Stimulated activated CD8-positive, alpha-beta memory T cell treated with anti-CD3 and anti-CD28 coated beads, Interleukin-4, amount 100 ng/mL, for 4 hours (primary cell): ENCODE measurements at places on chromosomes 5 and 9.

- DNase-seq: no peak
Measured at GRCh38 chr5:169627551-169627950, 9.5 kb upstream of the DOCK2 start.

DNA sequence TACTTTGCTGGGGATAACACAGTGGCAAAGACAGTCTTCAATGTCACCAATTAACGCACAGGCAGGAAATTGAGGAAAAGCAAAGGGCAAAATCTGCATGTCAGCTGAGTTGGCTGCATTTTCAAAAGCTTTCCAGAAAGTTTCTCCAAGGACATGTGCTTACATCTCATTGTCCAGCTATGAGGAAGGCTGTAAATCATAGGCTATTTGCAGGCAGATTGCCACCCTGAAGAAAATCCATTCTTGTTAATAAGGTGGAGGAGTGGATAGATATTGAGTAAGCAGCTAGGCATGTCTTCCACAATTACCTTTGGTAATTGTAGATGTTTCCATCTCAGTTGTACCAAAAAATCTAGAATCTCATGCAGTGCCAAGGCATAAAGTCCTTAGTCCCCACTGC lies 278.0 kb upstream of the NUDT12 start:
- no peak for DNase-seq

- no peak for DNase-seq
Measured at GRCh38 chr9:105389796-105390195, 58.0 kb upstream of the FSD1L start.

- no peak for DNase-seq
Measured at GRCh38 chr5:157130925-157131324, 11.7 kb downstream of the MED7 start.

DNA sequence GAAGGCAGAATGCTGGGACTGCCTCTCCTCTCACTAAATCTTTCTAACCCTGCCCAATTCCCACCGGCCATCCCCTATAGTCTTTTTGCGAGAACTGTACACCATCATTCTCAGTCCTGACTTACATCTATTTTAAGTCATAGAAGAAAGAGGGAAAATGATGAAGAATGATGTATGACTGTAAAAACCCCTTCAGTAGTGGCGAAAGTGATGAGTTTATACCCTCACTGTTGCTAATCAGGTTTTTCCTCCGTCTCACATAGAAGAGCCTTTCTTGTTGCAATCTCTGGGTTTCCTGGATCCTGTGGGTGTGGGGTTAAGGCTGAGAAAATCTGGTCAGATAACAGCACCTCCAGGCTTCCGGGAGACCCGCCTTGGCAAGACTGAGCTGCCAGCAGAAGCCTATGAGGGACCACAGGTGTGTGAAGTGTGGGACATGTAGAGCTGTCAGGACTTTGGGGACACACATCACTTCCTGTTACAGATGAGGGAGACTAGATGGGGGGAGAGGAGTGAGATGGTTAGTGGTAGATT lies 147.1 kb upstream of the SLC12A2 start:
- DNase-seq: no peak

DNA sequence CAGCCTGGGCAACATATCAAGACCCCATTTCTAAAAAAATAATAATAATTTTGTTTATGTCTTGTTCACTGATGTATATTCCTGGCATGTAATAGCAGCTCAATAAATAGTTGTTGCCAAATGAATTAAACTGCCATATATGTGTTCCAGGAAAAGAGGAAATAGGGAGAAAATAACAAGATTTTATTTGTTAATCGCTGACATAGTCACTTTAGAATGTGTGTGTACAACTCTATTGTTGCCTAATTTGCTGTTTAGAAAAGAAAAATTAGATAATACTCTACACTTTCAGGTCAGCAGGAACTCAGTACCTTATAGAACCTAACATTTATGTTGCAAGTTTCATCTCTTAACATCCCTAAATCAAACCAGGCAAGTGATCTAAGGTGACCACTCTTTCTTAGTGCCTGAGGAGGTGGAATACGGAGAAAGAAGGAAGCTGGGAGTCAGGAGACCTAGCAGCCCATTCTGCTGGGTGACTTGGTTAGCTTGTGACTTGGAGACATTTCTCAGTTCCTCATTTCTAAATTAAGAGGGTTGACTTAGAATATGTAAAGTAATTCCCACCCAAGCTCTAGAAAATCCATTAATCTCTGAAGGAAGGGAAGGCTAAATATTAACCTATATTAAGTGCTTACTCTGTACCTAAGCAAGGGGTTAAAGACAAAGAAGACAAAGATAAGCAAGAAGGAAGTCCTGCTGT lies 110.3 kb upstream of the IQGAP2 start:
- DNase-seq: no peak

DNA sequence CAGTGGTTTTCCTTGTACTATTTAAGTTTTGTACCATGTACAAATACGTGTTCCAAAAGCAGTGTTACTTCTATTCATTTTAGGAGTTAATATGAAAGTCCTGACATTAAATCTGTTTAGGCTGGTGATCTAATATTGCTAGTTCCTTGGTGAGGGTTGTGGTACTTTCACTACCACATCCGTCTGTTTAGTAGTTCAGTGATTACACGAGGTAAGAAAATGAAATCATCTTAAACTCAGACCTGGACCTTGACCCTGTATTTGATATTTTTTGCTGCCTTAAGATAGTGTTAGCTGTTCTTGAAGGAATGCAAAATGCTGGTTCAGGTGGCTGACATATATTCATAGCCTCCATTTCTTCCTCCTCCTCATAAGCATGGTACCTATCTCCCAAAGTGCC lies 50.3 kb downstream of the MTAP start:
- DNase-seq: no peak

DNA sequence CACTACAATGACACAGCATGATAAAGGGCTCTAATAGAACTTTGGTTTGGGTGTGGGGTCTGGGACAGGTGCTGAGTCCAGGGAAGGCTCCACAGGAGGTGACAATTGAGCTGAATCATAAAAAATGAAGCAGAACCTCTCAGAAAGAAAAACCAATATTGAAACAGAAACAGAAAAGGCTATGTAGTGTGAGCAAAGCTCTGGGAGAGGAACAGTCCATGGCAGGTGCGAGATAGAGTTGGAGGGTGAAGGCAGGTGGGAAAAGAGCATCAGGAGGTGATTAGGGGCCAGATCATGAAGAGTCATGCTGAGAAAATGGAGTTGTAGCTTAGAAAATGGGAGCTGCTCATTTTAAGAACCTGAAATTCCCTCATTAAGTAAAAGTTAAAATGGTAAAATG lies 164.9 kb downstream of the KCTD16 start:
- no peak for DNase-seq

- no peak for DNase-seq
Measured at GRCh38 chr5:124910354-124911016, 164.0 kb upstream of the ZNF608 start.
